Psoas muscle (tissue), 8 donors: ENCODE measurements at places on chromosomes 1 and 21. TPM values are rescaled to one million over a fixed set of nuclear protein-coding genes. Genes with fewer than 3 reads are reported as not detected.

VCAM1 gene
- 8.8 TPM for total RNA-seq

FCRLB gene
- 0.14 TPM for total RNA-seq

CORT gene
- not detected for total RNA-seq

GRCh38 chr1:68339505-68339904 is 107.2 kb upstream of the WLS start:
- H3K27me3 ChIP-seq, result no peaks in the 10 kb centered on the region
- H3K27ac ChIP-seq, result no peak overlapping the region
- no peak for DNase-seq
- no peaks in the 10 kb centered on the region for H3K36me3 ChIP-seq
- H3K4me1 ChIP-seq, result no peaks in the 10 kb centered on the region
- no peak overlapping the region for H3K4me3 ChIP-seq

- no peaks in the 10 kb centered on the region for H3K27me3 ChIP-seq
- H3K4me1 ChIP-seq, result no peaks in the 10 kb centered on the region
- no peaks in the 10 kb centered on the region for H3K36me3 ChIP-seq
- no peak for DNase-seq
- no peak overlapping the region for H3K4me3 ChIP-seq
- no peak overlapping the region for H3K27ac ChIP-seq
Measured at GRCh38 chr1:66503841-66504470, 30.0 kb upstream of the SGIP1 start.

GRCh38 chr21:41166884-41167283 is 1.1 kb upstream of the BACE2 start:
- no peaks in the 10 kb centered on the region for H3K4me1 ChIP-seq
- no peaks in the 10 kb centered on the region for H3K36me3 ChIP-seq
- H3K4me3 ChIP-seq, result peak overlapping the region; percentile 72
- H3K27me3 ChIP-seq, result no peaks in the 10 kb centered on the region

DNA sequence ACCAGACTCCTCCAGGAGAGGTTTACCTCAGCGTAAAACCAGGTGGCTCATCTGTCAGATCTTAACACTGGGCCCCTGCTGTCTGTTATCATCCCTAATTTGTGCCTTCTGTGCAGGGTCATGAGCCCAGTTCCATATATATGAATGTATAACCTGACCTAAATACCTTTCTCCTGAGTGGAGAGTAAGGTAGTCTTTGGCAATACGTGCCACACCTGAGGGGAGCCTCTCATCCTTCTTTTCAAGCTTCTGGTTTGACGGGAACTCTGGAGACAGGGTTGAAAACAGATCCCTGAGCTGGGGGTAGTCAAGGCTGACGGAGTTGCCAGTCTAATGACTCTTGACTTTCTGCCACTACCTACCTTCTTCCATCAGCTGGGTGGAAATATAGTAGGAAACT is 4.1 kb downstream of the SFT2D2 start:
- peaks cover 5% of the 10 kb centered on the region for H3K36me3 ChIP-seq
- DNase-seq, result no peak
- peaks cover 8% of the 10 kb centered on the region for H3K4me1 ChIP-seq
- no peaks in the 10 kb centered on the region for H3K27me3 ChIP-seq

DNA sequence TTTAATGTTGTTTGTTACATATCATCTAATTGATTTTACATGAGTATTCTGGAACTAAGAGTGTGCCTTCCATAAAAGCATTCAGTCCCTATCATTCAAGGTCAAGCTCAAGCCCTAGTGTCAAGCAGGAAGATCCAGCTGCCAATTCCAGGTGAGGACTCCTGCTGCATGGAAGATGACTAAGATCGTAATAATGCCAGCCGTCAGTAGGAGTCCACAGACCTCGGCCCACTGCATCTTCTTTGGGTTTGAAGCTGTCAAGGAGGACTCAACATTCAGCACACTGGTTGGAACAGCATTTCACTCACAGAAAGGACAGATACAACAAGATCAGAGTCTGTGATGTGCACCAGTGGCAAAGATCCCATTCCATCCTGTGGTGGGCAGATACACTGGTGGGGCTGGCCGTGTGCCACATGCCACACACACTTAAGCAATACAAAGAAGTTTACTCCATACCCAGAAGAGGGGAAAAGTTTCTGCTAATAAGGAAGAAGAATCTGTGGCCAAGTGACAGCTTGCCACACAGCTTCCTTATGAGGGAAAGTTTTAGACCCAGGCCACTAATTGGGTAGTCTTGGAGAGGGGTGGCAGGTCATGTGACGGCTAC is 160.4 kb downstream of the PIK3R3 start:
- no peak for DNase-seq
- no peaks in the 10 kb centered on the region for H3K36me3 ChIP-seq
- H3K27me3 ChIP-seq, result no peaks in the 10 kb centered on the region
- no peak overlapping the region for H3K4me3 ChIP-seq

- H3K4me3 ChIP-seq, result no peak overlapping the region
- no peak overlapping the region for H3K27ac ChIP-seq
- no peaks in the 10 kb centered on the region for H3K4me1 ChIP-seq
- no peak for DNase-seq
- peaks cover 5% of the 10 kb centered on the region for H3K27me3 ChIP-seq
- H3K36me3 ChIP-seq, result no peaks in the 10 kb centered on the region
Measured at GRCh38 chr1:30263888-30264671, 459.3 kb downstream of the MATN1 start.

DNA sequence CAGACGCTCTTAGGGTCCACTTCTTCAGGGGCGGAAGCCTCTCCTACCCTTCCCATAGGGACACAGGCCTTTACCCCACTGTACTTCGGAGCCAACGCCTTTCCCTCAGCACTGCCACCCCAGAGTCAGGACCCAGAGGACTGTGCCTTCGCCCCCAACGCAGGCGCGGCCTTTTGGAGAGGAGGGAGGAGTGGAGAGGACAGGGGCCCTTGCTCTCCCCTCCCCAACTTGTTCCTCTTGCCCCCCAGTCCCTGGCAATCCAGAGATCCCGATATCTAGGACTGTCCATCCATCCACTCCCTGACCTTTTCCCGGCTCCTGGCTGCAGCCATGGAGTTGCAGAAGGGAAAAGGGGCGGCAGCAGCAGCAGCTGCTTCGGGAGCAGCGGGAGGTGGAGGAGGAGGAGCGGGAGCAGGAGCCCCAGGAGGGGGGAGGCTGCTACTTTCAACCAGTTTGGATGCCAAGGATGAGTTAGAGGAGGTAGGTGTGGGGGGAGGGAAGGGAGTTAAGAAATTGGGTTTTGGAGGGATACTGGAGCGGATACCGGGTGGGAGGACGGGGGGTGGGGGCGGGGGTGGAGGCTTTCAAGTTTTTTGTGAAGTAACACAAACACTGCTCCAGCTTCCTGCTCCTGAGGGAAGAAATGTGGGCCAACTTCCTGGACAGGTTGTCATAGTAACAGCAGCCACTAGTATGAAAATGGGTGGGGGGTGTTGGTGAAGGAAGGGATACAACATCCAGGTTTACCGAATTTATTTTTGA is 636 bp downstream of the INTS3 start:
- no peaks in the 10 kb centered on the region for H3K36me3 ChIP-seq
- H3K27me3 ChIP-seq, result no peaks in the 10 kb centered on the region
- peaks cover 19% of the 10 kb centered on the region for H3K4me1 ChIP-seq
- H3K27ac ChIP-seq, result peak overlapping the region; percentile 99
- DNase-seq, result peak; percentile 68

DNA sequence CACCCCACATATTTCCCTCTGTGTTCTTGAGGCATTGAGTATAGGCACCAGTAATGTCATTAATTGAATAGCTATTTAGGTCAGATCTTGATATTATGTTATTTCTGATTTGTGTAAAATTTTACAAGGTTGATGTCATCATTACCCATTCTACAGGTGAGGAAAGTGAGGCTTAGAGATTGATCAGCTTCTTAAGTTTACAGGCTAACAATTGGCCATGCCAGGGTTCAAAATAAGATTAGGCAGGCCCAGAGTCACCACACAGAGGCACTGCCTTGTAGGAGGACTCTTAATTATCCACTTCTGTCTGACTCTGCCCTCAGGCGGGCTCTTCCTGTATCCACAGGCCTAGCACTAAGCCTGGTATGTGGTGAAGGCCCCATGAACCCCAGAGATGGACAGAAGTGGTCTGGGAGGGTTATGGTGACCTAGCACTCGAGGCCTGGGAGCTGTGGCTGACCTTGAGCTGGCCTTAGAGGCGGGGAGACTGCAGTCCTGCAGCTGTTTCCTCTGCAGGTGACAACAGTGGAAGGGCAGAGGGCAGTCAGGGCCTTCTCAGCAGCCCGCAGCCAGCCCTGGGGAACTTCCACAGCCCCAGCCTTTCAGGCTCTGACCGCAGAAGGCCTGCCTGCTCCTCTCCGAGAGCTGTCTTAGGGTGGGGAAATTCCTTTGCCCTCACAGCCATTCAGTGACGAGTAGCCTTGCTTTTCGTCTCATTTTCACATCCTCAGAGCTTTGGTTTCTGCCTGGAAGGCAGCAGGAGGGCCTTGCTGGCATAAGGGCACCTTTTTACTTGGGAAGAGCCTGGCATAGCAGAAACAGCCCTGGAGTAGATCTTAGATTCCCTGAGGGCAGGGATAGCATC is 12.2 kb downstream of the ZDHHC18 start:
- DNase-seq, result peak; percentile 30
- H3K27ac ChIP-seq, result no peak overlapping the region
- H3K4me1 ChIP-seq, result no peaks in the 10 kb centered on the region
- H3K27me3 ChIP-seq, result no peaks in the 10 kb centered on the region
- H3K36me3 ChIP-seq, result peaks cover 94% of the 10 kb centered on the region
- H3K4me3 ChIP-seq, result no peak overlapping the region

GRCh38 chr1:159664247-159664646 is 50.1 kb downstream of the CRP start:
- DNase-seq, result no peak
- no peaks in the 10 kb centered on the region for H3K4me1 ChIP-seq
- H3K27me3 ChIP-seq, result no peaks in the 10 kb centered on the region

- no peak overlapping the region for H3K4me3 ChIP-seq
- H3K36me3 ChIP-seq, result no peaks in the 10 kb centered on the region
- H3K27ac ChIP-seq, result no peak overlapping the region
- no peaks in the 10 kb centered on the region for H3K27me3 ChIP-seq
- DNase-seq, result no peak
Measured at GRCh38 chr1:42209526-42210251, 45.1 kb upstream of the GUCA2A start.

DNA sequence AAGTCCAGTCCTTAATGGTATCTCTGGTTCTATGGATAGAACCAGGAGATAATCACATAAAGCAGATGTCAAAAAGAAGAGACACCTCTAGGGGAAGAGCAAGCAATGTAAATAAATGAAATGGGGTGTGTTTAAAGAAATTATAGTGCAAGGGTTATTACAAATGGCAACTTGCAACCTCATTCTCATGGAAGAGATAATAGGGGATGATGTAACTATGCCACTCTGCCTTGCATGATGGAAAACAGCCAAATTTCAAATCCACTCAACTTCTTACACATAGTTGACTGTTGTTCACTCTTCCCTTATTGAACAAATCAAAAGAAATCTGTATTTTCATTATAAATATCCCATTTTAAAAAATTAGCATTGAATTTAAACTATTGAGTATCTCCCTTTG is 274.0 kb upstream of the TMPRSS15 start:
- H3K4me1 ChIP-seq, result no peaks in the 10 kb centered on the region
- no peaks in the 10 kb centered on the region for H3K27me3 ChIP-seq
- no peak overlapping the region for H3K4me3 ChIP-seq
- H3K36me3 ChIP-seq, result no peaks in the 10 kb centered on the region
- no peak for DNase-seq

- H3K27me3 ChIP-seq, result no peaks in the 10 kb centered on the region
- H3K36me3 ChIP-seq, result no peaks in the 10 kb centered on the region
- no peak overlapping the region for H3K4me3 ChIP-seq
- H3K4me1 ChIP-seq, result peaks cover 15% of the 10 kb centered on the region
Measured at GRCh38 chr21:36089946-36090345, 20.1 kb downstream of the CBR1 start.

- H3K27ac ChIP-seq, result no peak overlapping the region
- no peaks in the 10 kb centered on the region for H3K36me3 ChIP-seq
- no peak for DNase-seq
- no peaks in the 10 kb centered on the region for H3K4me1 ChIP-seq
- H3K27me3 ChIP-seq, result no peaks in the 10 kb centered on the region
Measured at GRCh38 chr21:28439788-28440187, 552.9 kb downstream of the LTN1 start.

GRCh38 chr1:231252336-231252735 is 11.3 kb downstream of the GNPAT start:
- H3K27ac ChIP-seq, result no peak overlapping the region
- H3K36me3 ChIP-seq, result peaks cover 4% of the 10 kb centered on the region
- H3K4me1 ChIP-seq, result no peaks in the 10 kb centered on the region
- no peaks in the 10 kb centered on the region for H3K27me3 ChIP-seq
- DNase-seq, result no peak
- H3K4me3 ChIP-seq, result no peak overlapping the region

GRCh38 chr1:94012708-94013366 is 103.6 kb upstream of the GCLM start:
- no peak for DNase-seq
- no peaks in the 10 kb centered on the region for H3K36me3 ChIP-seq
- no peak overlapping the region for H3K4me3 ChIP-seq
- H3K27me3 ChIP-seq, result no peaks in the 10 kb centered on the region
- H3K27ac ChIP-seq, result no peak overlapping the region

GRCh38 chr1:213444224-213444623 is 393.2 kb downstream of the RPS6KC1 start:
- no peaks in the 10 kb centered on the region for H3K4me1 ChIP-seq
- no peak overlapping the region for H3K27ac ChIP-seq
- H3K36me3 ChIP-seq, result no peaks in the 10 kb centered on the region
- no peak overlapping the region for H3K4me3 ChIP-seq
- no peaks in the 10 kb centered on the region for H3K27me3 ChIP-seq
- no peak for DNase-seq
